ENCODE measurements at places on chromosomes 2 and 18.

- DNase-seq, result no peak
These were observed 29.2 kb downstream of the WIPF1 start for GRCh38 chr2:174568425-174568824.

DNA sequence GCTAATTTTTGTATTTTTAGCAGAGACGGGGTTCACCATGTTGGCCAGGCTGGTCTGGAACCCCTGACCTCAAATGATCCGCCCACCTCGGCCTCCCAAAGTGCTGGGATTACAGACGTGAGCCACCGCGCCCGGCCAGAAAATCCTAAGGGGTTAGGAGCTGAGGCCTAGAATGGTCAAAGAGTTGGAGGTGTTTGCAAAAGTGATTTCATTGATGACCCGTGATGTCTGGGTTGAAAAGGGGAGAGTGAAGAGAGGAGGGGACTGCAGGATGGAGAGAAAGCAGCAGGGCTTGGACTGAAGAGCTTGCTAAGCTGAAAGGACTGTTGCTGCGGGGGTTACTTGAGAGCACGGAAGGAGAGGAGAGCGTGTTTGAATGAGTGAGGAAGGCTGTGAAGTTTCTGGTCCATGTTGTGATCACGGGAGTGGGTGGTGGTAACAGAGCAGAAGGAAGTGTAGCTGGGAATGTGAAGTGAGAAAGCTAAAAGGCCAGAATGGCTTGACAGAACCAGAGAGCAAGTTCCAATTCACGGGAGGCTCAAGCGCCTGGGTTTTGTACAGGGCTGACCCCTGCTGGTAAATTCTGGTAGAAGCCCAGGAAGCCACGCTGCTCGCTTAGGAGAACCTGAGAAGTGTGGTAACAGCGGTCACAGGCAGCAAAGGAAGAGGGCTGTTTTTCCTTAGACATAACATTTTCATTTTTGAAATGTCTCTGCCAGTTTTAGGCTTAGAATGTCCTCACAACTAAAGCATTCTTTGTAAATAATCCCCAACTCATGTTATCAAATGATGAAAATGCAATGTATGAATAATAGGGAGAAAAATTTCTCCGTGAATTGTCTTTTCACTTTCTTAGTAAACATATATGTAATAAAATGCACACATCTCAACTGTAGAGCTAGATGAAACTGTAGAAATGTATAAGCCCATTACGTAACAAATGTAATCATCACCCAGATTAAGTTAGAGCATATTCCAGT, 40.5 kb upstream of the ACTR2 start:
- DNase-seq, result peak; percentile 4

DNA sequence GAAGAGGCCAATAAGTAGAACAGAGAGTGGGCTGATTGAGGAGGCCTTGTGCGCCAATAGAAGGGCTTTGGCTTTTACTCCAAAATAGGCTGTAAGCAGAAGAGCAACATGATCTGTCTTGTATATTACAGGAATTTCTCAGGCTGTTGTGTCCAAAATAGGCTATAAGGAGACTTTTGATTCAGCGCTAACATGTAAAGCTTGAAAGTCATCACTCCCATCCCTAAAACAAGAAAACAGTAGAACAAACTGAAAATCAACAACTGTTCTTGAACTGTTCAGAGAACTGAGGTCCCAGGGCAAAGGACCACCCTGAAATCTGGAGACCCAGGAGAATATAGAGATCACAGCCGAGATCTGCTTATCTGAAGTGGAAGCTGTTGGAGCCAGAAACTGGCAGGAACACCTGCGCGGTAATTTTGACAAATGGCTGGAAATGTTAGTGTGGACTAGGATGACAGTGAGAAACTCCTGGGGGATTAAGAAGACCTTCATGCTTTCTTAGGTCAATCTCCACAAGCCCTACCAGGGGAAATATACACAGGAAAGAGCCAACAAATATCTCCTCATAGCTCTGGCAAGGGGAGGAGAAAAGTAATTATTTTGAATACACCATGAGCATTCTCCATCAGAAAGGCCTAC, 258.6 kb downstream of the RBM43 start:
- DNase-seq, result no peak

GRCh38 chr2:126620302-126620701, 35.7 kb upstream of the GYPC start:
- DNase-seq, result no peak

- no peak for DNase-seq
These were observed 464.7 kb upstream of the HNRNPA3 start for GRCh38 chr2:176747928-176748327.
